ENCODE measurements at places on chromosomes 11 and 22.

DNA sequence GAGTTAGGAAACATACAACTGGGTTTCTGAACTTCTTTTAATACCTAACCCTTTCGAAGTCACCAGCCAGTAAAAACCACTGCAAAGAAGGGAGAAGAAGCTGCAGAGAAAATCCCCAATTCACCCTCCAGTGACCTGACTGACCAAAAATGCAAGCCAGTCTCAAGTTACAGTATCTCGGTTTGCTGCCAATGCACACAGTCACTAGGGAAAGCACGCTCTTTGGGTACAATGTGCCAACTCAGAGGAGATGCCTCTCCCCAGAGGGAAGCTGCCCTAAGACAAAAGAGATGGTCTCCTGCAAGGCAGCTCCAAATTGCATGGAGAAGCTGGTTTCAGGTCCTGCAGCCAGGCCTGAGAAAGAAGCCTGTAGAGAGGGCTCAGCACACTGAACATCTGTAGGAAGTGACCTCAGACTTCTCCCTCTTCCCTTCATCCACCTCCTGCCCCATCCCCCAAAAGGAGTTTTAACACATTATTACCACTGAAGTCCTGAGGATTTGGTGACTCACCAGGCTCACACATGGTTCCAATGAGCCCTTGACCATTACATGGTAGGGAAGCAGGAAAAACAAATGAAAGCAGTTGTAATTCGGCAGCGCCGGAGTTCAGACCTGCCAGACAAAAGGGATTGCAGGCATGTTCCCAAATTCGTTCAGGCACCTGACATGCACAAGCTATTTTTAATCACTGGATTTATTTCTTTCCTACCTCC is 90.1 kb downstream of the ETS1 start:
- DNase-seq: no peak

DNA sequence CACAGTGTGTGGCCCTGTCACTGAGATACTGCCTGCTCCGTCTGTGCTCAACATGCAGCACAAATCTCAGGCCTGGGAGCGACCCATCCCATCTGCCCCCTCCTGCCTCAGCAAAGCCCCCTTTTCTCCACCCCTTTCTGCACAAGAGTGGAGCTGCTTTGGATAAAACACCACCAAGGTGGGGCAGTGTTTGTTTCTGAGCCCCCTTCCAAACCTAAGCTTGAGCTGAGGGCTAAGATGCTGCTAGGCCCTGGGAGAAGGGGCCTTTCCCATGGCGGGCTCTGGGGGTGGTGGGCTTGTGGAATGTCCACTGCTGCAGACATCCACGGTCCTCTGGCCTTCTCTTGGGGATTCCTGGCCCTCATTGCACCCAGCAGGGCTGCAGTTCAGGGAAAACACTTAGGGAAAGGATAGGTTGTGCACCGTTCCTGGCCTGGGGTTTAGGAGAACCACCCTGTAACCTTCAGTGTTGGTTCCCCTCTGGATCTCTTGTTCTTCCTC is 594.1 kb downstream of the TBC1D22A start:
- DNase-seq: no peak

DNA sequence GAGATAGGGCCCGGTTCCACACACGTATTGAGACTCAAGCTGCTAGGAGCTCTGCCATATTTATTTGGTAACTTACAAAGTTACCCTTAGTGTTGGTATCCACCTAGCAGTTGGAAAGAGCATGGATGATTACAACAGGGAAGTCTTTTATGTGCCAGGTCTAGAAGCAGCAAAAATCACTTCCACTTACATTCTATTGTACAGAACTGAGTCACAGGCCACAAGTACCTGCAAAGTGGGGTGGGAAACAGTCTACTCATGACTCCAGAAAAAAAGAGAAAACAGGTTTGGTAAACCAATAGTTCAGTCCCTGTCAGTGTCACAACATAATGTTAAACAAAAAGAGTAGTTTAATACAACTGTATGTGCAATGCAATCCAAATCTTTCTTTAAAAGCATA is 279.6 kb upstream of the PITPNB start:
- no peak for DNase-seq

GRCh38 chr11:11961399-11962028 is 46.9 kb downstream of the DKK3 start:
- DNase-seq: no peak

DNA sequence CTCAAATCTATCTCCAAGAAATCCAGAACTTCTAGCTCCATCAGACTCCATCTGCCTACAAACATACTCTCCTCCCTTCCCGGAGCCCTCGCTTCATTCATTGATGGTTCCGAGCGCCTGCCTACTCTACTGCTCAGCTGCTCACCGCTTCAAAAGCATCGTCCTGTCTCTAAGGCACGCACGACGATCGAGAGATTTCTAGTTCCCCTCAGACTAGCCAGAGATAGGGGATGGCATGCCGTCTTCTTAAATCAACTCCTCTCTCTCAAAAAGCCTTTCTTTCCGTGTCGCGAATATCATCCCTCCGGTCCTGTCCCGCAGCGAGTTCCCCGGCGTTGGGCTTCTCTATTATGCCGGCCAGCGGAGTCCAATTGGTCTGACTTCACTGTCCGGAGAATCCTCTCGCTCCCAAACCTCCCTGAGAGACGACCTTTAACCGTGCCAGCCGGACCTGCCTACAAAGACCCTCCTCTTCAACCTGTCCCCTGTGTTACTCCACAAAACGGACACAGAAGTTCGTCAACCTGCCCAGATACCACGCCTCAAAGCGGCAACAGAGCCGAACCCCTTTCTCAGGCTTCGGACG is 592 bp downstream of the EEF1G start:
- no peak for DNase-seq

DNA sequence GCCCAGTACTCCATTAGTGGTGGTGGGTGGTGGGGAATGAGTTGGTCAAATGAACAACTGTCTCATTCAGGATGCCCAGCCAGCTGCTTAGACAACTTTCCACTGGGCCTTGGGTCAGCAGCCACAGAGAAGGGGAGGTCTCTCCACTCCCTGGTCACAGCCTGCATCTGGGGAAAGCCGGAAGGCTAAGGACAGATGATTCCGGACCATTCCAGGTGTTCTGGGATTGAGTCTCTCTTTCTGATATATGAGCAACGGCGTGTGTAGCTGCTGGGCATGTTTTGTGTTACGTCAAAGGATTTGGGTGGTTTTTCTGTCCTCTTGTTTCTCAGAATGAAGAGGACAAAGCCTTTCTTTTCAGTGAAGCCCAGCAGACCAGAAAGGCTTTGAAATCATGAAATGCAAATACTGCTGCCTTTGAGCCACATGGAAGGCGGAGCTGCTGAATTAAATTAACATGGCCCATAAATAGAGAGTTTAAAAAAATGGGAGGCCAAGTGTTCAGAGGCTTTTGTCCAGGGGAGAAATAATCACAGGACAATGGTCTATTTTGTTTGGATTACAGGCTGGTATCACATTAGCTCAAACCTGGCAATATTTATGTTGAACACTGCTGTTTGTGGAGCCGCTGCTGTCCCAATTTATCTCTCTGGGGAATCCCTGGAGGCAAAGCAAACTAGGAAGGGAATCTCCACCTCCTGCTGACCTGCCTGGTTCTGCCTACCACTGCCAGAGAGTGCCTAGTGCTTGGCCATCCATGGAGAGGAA is 234.4 kb upstream of the E2F8 start:
- no peak for DNase-seq

DNA sequence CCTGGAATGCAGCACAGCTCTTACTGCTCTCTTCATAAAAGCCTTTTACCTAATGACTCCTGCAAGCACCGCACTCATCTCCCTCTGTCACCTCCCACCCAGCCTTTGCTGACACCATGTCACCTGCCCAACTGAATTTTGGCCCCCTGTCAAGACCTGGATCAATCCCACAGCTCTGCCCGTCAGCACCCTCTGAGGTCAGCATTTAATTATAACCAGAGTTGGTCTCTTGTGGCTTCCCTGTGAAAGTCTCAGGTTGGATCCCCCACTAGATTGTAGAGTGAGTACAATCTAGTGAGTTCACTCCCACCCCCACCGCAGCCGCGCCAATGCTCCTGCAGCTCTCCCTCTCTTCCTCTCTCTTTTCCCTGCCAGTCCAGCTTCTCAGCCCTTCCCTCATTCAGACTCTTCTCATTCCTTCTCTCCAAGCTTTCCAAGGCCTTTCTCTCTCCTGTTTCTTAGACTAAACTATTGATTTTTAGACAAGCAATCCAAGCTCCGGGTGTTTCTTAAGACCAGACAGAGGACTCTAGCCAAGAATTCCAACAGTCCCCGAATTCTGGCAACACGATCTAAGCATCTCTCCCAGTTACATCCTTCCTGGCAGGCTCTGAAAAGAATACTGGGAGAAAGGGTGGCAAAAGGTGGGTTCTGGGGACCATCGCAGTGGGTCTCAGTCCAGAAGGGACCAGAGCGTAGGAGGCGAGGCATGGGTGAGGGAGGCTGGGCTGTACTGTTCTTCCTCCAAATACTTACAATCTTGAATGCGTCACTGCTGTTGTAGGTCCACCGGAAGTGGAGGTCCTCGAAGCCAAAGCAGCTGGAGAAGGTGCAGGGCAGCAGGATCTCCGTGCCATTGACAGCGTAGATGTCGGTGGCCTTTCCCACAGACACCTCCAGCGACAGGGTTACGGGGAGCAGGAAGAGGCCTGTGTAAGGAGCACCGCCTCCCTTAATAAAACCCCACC is 8.0 kb downstream of the SCN4B start:
- no peak for DNase-seq

- DNase-seq: no peak
Observed at GRCh38 chr22:43206509-43207161, 19.7 kb upstream of the TTLL12 start.

DNA sequence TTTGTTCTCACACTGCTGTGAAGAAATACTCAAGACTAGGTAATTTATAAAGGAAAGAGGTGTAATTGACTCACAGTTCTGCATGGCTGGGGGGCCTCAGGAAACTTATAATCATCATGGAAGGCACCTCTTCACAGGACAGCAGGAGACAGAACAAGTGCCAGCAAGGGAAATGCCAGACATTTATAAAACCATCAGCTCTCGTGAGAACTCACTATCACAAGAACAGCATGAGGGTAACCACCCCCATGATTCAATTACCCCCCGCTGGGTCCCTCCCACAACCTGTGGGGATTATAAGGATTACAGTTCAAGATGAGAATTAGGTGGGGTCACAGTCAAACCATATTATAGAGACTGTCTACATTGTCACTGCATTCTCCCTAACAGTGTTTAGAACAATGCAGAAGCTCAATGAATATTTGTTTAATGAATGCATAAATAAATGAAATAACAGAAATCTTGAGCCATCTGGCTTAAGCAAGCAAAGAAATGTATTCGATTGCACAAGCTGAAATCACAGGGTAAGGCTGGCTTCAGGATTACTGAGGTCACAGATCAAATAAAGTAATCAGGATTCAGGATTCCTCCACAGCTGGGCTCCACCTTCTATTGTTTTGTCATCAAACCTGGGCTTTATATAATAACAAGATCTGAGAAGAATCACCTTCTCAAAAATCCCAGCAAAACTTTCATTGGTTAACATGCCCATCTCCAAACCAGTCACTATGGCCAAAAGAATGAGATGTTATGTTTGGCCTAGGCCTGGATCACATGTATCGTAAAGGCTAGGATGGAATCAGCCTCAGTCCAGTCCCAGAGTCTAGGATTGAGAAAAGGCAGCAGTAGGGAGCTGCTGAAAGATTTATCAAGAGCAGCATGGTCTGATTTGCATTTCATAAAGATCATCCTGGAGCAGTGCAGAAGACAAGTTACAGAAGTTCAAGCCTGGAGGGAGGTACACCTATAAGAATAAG is 137.8 kb upstream of the UBASH3B start:
- DNase-seq: no peak

- no peak for DNase-seq
Observed at GRCh38 chr22:39871008-39871798, 22.4 kb downstream of the ENTHD1 start.

GRCh38 chr22:44390613-44390970 is 77.8 kb upstream of the SHISAL1 start:
- DNase-seq: no peak

GRCh38 chr11:115423728-115424459 is 80.3 kb downstream of the CADM1 start:
- no peak for DNase-seq

- DNase-seq: no peak
Observed at GRCh38 chr11:96356848-96357247, 13.9 kb upstream of the MAML2 start.

DNA sequence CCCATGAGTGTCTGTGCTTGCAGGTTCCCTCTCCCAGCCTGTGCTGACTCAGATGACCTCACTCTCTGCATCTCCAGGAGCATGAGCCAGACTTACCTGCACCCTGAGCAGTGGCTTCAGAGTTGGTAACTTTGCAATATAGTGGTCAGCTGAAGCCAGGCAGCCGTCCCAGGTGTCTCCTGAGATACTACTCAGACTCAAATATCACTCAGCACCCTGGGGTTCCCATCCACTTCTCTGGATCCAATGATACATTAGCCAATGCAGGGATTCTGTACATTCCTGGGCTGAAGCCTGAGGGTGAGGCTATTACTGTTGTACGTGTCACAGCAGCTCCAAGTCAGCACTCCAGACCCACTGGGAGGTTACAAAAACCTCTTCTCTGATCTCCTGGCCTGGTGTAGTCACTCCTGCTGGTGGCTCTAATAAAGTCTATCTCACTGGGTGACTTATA is 87.8 kb upstream of the TOP3B start:
- no peak for DNase-seq

GRCh38 chr11:121223161-121223560 is 69.4 kb upstream of the SC5D start:
- DNase-seq: no peak

DNA sequence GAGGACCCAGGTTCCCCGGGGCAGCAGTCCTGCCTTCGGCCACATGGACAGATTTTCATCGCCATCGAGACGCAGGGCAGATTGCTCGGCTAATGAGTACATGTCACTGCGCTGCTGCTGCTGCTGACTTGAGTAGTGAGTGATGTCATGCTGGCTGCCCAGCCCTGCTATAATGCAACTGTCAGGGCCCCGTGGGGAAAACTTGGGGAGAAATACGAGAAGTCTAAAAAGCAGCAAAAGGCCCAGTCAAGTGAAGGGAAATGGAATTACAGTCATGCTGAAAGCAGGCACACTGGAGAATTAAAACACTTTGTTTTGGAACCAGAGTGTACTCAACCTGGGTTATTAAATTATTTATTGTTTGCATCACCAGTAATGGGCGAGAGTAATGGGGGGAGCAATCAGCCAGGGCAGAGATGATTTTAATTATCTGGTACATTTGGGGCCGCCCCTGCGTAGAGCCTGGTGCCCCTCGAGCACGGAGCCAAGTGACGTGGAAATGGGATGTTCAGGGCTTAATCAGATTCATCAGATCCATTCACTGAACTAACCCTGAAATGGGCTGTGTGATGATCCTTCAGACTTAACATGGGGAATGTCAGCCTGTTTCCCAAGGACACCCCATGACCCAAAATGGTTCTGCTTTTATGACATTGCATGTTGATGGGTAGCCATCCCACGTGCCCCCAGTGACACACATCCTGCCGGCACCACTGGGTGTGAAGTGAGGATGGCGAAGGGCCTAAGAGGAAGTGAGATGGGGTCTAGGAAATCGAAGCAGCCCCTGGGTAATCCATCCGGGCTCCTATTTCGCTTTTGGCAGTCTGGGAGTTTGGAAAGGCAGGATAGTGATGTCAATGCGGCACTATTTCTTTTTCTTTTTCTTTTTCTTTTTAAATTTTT is 241.6 kb upstream of the CADM1 start:
- no peak for DNase-seq
